ENCODE measurements at places on chromosomes 2 and 18.
A peak's percentile ranks its signal among the peaks of the same experiment; 100 is the strongest.

DNA sequence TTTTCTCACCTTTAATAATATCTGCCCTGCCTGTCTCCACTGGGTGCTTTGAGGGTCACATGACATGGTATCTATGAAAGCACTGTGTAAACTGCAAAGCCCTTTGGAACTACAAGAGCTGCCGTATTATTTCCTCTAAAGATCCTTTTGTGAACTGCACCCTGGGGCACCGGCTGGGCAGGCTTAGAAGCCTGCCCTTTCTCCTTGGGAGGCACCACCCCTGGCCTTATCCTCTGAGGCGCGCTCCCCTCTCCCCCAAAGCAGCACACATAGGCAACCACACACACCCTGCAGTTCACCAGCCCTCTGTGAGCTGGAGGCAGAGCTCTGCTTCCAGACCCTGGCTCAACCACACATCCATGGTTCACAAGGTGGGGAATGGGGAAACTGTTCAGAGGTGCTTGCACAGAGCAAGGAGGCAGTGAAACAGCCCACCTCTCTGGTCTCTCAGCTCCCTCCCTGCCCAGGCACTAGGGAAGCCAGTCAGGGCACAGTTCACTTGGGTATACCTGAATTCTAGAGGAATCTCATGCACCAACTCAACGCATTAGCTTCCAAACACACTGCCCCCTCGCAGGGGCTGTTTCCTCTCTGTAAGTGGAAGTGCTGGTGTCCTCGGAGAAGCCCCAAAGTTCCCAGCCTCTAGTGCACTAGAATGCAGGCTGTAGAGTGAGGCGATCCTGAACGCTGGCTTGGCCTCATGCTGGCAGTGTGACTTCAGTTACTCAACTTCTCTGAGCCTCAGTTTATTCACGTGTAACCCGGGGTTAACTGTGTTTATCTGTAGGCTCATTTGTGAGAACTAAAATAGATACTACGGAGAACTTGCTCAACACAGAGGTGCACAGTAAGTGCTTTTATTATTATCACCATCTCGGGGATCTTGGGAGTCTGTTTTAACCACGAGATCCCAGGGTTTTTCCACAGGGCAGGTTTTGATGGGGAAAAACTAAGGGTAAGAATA lies 11.0 kb downstream of the SIGLEC15 start:
- peak; percentile 91 for DNase-seq

GRCh38 chr2:3112131-3112530 lies 265.5 kb downstream of the EIPR1 start:
- DNase-seq: no peak

DNA sequence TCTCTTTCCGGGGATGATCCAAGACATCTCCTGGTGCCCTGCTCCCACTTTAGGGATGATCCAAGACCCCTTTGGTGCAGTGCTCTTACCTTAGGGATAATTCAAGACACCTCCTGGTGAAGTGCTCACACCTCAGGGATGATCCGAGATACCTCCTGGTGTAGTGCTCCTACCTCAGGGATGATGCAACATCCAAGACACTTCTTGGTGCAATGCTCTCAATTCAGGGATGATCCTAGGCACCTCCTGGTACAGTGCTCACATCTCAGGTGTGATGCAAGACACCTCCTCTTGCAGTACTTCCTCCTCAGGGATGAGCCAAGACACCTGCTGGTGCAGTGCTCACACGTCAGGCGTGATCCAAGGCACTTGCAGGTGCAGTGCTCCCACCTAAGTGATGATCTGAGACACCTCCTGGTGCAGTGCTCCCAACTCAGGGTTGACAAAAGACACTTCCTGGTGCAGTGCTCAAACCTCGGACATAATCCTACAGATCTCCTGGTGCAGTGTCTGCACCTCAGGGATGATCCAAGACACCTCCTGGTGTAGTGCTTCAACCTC lies 122.3 kb downstream of the ASB1 start:
- DNase-seq: no peak

GRCh38 chr2:58660046-58660445 lies 418.9 kb upstream of the FANCL start:
- no peak for DNase-seq

DNA sequence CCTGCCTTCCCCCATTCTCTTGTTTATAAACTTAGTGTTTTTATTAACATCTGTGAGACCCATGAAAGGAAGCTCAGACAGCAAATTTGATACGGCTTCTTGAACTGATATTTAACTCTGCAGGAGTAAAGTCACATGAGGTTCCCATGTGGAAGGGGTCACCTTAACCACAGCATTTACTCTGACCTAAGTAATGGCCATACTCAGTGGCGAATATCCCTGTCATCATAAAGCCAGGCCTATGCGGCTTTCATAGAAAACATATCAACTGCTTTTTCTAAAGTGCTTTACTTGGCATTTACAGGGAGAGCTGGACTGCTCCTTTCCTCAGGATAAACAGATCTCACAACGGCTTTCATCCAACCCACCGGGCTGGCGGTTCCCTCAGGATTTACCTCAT lies 9.0 kb downstream of the REG1A start:
- DNase-seq: peak; percentile 76

- no peak for DNase-seq
These were observed 20.9 kb upstream of the RAB11FIP5 start for GRCh38 chr2:73133566-73134197.

DNA sequence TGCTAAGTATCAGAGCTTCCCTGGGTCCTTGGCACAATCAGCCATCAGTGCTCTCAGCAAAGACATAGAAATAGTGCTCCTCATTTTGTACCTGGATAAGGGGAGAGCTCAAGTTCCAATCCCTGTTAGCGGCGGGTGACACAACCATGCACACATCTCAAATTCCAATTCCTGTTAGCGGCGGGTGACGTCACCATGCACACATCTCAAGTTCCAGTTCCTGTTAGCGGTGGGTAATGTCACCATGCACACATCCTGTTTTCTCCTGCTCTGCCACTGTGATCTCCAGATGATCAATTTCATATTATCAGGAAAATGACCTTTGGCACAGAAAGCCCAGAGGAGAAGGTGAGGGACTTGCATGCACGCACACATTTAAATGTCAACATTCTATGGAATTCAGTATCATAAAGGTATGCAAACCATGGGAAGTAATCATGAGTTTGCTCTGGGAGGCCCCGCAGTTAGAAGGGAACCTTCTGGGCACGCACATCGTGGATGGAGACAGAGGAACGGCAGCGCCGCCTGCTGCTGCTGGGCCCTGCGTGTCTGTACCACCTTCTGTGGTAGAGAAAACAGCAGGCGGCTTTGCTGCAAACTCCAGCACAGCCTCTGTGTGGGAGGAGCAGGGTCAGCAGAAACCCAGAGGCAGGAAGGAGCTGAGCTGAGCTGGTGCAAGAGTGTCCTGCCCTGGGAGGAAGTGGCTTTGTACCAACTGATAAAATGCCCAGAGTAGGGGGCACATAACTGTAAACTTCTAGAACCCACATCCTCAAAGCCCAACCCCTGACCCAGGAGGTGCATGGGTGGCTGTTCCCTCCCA lies 77.8 kb downstream of the MBP start:
- DNase-seq: peak; percentile 72

- no peak for DNase-seq
These were observed 14.0 kb upstream of the COL6A3 start for GRCh38 chr2:237427769-237428506.

DNA sequence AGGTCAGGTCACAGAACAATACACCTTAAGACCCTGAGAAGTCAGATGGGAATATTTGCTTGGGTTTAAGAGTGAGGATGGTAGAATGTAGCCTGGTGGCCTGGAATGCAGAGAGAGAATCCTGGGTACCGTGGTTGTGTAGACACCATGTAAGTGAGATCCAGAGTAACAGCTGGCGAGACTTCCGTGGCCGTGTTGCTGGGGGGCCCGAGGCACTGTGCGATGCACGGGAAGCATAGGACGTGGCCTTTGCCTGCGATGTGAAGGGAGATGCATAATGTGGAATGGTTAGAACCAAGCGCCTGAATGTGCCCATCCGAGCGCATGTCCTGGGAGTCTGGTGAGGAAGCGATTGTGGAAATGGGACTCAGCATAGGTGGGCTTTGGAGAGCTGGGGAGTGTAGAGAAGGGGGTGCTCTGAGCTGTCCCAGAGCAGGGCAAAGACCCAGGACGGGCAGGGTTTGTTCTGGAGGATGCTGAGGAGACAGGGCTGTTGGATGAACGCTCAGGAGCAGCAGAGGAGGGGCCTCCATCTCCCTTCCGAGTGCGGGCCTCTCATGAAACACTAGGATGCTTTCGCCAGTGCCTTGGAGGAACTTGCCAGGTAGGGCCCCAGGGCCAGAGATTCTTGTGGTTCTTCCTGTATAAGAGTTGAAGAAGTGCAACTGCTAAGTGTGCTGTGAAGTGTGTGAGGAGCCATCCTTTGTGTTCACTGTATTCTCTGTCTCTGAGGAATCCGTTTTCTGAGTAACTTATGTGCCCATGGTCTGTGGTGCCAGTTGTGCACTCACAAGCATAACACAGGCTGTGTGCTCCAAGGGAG lies 7.1 kb downstream of the RNF144A start:
- DNase-seq: no peak

DNA sequence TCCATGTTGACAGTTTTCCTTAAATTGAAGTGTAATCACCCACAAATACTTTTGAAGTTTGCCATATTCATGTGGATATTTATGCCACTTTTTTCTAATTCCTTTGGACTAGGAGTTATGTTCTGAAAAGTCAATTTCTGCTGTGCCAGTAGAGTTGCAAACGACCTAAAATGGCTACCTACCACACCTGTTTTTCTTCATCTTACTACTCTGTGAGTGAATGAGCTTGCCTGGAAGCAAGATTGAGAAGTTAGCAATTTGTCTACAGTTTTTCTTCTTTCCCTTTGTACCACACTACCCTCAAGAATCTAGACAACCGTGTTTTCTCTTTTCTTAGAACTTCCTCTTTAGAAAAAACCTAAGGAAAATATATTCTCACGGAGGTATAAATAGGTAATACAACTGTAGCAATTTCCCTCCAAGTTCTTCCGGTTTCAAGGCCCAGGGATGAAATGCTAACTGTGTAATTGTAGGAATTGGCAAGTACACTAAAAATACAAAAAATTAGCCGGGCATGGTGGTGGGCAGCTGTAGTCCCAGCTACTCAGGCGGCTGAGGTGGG lies 7.3 kb upstream of the SLC39A10 start:
- DNase-seq: no peak

GRCh38 chr18:68449292-68449691 lies 265.6 kb downstream of the TMX3 start:
- no peak for DNase-seq

GRCh38 chr2:139478165-139478914 lies 698.1 kb upstream of the NXPH2 start:
- peak; percentile 95 for DNase-seq

- DNase-seq: peak; percentile 2
These were observed 23.3 kb upstream of the AMMECR1L start for GRCh38 chr2:127909019-127909418.

GRCh38 chr18:54284535-54284934 lies 15.2 kb downstream of the POLI start:
- no peak for DNase-seq

DNA sequence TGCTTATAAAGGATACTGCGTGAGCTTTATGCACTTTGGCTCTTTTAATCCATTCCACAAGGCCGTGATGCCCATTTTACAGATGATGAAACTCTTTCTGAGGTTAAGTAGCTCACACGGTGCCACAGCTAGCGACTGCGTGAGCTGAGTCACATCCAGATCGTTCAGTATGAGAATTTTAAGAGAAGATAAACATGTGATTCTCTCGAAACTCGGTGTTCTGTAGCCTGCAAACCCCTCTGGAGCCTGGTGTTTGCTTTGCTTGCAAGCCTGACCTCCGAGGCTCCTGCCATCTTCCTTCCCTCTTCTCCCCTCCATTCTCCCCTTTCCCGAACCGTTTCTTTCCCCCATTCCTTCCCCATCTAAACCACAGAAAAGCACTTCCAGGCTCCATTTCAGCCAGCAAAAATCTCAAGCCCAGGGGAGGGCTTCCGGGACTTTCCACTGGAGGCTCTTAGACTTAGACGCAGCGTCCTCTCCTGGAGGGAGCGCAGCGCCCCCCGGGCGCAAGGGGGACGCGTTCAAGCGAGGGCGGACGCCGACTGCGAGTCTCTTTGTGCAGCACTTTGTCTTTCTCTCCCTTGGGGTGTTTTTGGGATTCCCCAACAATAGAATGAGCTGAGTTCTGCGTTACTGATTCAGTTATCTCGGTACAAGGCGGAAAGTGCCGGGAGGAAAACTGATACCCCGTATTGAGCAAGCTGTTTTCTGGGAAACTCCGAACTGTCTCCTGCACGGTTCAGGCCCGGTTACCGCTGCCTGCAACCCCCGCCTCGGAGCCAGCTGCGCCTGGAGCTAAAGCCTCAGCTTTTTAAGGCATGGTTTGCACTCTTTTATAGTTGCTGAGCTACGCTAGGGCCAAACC lies 38.0 kb downstream of the CYP1B1 start:
- peak; percentile 28 for DNase-seq

DNA sequence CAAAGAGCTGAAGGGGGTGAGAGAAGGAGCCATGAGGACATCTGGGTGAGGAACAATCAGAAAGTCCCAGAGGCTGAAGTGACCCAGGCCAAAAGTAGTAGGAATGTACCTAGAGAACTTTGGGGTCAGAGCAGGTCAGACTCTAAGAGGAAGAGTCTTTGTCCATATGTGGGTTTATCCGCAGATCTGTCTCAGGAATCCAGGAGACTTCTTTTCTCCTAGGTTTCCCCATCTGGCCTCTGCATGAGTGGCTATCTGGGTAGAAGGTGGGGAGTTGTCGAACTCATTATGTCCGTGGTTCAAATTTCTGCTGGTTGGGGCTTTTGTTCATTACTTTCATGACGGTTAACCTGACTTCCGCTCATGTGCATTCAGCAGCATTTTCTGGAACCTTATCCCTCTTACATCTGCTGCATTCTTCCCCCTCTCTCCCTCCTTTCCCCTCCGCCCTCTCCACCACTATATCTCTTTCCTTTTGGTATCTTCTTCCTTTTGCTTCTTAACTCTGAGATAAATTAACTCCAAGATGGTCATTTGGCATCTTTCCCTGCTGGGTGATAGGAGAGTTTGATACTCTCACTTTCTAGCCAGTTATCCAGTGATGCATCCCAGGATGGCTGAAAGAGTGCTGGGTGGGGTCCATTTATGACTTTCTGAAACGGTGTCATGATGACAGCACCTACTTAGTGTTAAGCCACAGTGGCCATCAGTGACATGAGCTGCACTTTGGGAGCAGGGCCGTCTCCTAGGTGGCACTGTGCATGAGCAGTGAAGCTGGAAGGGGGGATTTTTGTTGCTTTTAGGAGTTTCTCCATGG lies 2.1 kb downstream of the LIPG start:
- no peak for DNase-seq

DNA sequence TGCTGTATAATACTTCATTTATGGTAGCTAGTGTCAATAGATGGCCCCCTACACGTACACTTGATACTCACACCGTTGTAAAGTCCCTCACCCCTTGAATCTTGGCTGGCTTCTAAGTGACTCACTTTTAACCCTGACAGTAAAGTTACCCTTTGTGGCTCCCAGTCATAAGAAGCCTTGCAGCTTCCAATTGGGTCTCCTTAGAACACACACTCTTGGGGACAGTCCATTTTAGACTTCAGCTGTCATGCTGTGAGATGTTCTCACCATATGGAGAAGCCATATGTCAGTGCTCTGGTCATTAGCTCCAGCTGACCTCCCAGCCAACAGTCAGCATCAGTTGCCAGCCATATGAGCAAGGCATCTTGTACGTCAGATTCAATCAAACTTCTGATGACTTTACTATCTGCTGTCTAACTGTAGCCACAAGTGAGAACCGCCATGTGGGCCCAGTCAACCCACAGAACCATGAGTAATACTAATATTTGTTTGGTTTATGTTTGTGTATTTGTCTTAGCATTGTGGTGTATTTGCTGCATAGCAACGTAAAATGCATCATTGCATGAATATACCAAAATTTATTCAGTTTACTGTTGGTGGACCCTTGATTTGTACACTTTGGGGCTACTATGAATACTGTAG lies 68.3 kb downstream of the PTPN4 start:
- peak; percentile 4 for DNase-seq
